ENCODE measurements at places on chromosomes 13 and 19. TPM values are rescaled to one million over a fixed set of nuclear protein-coding genes. Genes with fewer than 3 reads are reported as not detected.

- no peak for DNase-seq
These were observed 13.7 kb downstream of the ILF3 start for GRCh38 chr19:10667867-10668266.

FBXO27 gene
- total RNA-seq: 7.9 TPM

VSIG10L gene
- total RNA-seq: 2.7 TPM

DOHH gene
- 12.1 TPM for total RNA-seq

Measured in neural progenitor cell (in vitro differentiated cells).